ENCODE measurements at places on chromosomes 16 and 17.

- peak; percentile 59 for DNase-seq
Observed at GRCh38 chr16:396605-397004, 394 bp upstream of the NME4 start.

- DNase-seq = no peak
Observed at GRCh38 chr16:35210681-35211433, 1751.4 kb downstream of the TP53TG3F start.

- DNase-seq = no peak
Observed at GRCh38 chr17:48003417-48004151, 32.7 kb downstream of the CDK5RAP3 start.

- peak; percentile 96 for DNase-seq
Observed at GRCh38 chr16:29811170-29811895, 660 bp upstream of the PRRT2 start.

- DNase-seq = no peak
Observed at GRCh38 chr17:17180141-17180603, 26.0 kb downstream of the PLD6 start.

DNA sequence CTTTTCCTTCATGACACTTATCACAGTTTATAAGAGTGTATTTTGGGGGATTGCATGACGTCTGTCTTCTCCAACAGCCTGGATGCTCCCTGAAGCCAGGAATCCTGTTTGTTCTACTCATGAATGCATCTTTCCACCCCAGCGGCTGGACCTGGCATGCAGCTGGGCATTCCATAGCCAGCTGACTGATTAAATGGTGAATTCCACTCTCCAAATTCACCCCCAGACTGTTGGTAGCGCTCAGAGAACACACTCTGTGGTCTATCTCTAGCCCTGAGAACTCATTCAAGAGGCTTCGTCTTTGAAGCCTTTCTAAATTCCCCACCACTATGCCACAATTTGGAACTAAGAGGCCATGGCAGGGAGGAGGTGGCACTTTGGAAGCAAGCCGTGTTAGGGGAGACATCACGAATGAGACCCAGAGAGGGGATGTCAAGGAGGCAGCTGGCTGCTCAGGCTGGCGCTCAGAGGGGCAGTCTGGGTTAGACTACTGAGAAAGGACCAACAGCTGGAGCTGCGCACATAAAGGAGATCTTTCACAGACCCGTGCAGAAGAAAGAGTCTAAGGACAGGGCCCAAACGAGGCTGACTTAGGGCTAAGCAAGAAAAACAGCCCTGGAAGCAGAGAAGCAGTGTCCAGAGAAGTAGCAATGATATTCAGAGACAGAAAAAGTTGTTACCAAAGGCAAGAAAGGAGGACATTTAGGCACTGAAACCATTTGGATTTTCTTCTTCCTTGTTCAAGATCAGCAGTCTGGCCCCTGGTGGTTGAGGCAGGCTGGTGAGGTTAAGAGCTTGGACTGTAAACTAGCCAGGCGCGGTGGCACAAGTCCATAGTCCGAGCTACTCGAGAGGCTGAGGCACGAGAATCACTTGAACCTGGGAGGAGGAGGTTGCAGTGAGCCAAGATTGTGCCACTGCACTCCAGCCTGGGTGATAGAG is 42.4 kb upstream of the ZNF629 start:
- DNase-seq = no peak

GRCh38 chr17:64460955-64461354 is 12.0 kb downstream of the MILR1 start:
- DNase-seq = peak; percentile 13

GRCh38 chr16:5604770-5605169 is 507.2 kb upstream of the EEF2KMT start:
- DNase-seq = no peak

- DNase-seq = peak; percentile 44
Observed at GRCh38 chr16:30896261-30896888, at the start of gene CTF1. CTF1 (plus strand) TSS chr16:30896614; CDS start chr16:30896644, 30 bp downstream.

- DNase-seq = no peak
Observed at GRCh38 chr17:52149626-52150025, 8.9 kb downstream of the CA10 start.

DNA sequence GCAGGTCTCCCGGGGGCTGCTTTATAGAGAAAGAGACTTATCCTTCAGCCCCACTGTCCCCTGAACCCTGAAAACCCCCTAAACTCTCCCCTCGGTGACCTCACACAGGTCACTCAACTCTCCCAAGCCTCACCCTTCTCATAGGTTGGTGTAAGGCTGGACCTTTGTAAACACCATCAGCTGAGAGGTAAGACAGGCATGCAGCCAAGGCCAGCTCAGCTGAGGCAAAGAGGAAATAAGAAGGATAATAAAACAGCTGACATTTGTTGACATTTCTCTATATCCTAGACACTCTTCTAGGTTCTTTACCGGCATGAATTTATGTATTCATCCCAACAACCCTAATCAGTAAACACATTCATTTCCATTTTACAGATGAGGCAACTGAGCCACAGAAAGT is 134.3 kb downstream of the CCT6B start:
- DNase-seq = no peak

DNA sequence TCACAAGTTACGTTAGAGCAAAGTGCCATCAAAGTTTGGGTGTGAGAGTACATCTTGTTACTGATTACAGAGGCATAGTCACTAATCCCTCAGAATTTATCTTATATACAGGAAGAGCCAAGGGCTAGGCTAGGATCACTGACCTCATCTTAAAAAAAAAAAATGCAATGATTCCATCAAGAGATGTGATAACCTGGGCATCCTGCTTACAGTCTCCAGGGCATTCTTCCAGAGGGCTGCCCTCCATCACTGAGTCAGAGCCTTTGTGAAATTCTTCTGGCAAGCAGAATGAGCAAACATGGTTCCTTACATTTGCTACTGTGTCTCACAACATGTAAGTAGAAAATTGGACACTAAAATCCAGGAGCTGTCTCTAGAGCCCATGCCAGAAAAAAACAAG is 410.6 kb downstream of the ZFHX3 start:
- peak; percentile 11 for DNase-seq

DNA sequence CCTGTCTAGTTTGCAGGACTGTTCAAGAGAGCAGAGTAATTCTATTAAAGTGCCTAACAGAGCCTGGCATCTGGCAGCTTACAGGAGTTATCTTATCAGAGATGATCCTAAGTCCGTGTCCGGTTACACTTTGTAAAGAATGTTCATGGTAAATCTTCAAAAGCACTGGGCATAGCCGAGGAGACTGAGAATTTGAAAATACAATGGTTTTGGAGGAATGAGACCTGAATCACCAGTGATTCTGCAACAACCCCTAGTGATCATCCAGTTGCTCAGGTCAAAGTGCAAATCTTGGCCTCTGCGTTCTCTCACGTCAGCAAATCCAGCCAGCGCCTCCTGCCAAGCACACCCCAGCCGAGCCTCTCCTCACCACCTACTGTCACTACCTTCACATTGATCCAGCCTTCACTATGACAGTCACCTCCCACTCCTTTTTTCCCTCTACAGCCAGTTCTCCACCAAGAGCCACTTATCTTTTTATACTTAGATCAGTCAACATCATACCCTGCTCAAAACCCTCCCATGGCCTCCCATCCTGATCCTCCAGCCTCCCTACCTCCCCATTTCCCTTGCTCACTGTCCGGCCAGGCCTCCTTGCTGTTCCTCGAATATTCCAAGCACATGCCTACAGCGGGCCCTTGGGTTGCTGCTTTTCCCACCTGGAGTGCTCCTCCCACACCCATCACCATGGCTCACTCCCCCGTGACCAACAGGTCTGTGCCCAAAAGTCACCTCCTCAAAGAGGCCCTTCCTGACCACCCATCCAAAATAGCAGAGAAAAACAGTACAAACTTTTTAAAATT is 57.4 kb upstream of the ERN1 start:
- no peak for DNase-seq

- DNase-seq = no peak
Observed at GRCh38 chr17:49341356-49341755, 20.7 kb downstream of the ZNF652 start.

DNA sequence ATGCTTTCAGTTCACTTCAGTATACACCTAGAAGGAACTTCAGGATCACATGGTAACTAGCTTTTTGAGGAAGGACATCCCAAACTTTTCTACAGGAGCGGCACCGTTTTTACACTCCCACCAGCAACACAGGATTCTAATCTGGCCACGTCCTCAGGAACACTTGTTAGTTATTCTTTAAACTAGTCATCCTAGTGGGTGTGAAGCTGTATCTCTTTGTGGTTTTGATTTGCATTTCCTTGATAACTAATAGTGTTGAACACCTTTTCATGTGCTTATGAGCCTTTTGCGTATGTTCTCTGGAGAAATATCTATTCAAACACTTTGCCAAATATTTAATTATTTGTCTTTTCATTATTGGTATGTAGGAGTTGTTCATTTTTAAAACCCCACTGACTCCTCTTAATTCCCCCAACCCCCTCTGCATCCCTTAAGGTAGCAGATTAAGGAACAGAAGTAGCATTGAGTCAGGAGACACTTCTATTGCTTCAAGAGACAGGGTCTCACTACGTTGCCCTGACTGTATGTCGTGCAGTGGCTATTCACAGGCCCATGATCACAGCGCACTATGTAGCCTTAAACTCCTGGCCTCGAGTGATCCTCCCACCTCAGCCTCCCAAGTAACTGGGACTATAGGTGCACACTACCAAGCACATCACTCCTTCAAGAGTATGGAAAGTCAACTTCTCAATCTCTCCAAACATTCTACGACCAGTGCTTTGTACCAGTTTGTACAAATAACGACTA is 25.4 kb downstream of the YWHAE start:
- DNase-seq = no peak

- DNase-seq = no peak
Observed at GRCh38 chr16:56836410-56837230, 28.4 kb upstream of the SLC12A3 start.

DNA sequence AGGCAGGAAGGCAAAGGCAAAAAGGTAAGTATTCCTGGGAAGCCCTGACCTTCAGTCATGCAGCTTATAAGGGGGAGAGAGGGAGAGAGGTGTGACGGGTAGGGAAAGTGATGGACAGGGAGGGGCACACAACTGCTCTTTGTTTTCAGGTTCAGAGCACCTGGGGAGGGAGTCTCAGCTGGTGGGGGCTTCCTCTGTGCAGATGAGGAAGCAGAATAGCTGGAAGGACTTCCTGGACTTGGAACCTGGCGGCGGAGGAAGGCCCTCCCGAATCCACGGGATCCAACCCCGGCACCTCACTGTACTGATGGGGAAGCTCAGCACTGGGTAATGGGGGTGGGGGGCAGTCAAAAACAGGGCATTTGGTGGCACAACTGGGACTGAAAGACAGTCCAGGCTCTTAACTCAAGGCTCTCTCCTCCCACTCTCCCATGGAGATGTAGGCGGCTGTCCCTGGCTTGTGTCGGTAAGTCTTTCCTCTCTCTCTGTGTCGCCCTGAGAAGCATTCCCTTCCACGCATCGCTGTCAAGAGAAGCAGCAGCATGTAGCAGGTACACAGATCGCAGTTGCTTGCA is 11.9 kb upstream of the PITPNM3 start:
- DNase-seq = no peak

DNA sequence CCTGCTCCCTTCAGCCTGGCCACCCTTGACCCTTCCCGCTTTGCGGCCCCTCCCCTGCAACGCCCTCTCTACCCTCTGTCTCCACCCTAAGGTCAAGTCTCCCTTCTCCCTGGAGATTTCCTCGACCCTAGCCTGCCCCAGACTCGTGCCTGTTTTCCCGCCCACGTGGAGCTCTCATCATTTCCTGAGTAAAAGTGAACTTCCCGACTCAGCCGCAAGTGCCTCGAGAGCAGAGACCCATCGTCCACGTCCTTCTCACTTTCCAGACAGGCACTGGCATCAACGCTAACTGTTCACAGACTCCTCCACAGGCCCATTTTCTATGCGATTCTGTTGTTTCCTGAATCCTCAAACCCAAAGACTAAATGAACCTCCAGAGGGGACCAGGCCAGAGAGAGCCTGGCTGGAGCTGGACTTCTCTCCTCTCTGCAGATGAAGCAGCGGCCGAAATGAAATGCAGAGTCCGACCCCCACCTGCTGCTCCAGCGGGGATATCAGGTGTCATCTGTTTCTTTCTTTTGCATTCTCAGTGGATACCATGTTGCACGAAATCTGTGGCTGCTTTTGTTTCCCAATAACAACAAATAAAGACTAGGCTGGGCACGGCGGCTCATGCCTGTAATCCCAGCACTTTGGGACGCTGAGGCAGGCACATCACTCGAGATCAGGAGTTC is 52.5 kb downstream of the RTN4RL1 start:
- DNase-seq = peak; percentile 18

GRCh38 chr17:49610883-49611584 is 35.4 kb downstream of the NXPH3 start:
- no peak for DNase-seq

- DNase-seq = peak; percentile 65
Observed at GRCh38 chr17:60390925-60391470, 935 bp downstream of the USP32 start.

- no peak for DNase-seq
Observed at GRCh38 chr17:76691379-76692191, 19.2 kb downstream of the MXRA7 start.

DNA sequence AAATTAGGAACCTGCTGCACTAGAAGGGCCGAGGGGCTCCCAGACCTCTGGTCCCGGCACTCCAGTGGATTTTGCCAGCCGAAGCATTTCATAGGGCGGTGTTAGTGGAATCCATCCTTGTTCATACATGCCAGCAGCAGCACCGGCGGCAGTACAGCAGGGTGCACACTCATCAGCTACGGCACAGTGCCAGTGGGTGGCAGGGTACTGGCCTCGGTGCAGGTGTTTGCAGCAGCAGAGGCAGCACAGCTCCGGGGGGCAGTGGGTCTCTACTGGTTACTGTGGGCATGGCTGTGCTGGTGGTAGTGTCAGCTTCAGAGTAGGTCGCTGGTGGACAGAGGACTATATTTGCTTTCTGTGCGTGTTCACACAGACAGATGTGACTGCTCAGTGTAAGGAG is 985.7 kb downstream of the CDH8 start:
- no peak for DNase-seq

- DNase-seq = no peak
Observed at GRCh38 chr17:78805301-78805700, 23.2 kb upstream of the CYTH1 start.

DNA sequence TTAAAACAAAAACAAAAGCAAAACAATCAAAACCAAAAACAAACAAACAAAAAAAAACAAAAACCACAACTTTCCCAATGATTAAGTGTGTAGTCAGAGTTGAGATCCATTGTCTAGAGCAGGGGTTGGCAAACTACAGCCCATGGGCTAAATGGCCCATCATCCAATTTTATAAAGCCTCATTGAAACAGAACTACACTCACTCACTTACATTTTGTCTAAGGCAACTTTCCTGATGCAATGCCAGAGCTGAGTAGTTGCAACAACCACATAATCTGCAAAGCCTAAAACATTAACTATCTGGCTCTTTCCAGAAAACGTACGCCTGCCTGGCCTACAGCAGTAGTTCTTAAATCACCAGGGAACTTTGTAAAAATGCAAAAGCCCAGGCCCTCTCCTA is 124.1 kb downstream of the SOX9 start:
- no peak for DNase-seq

DNA sequence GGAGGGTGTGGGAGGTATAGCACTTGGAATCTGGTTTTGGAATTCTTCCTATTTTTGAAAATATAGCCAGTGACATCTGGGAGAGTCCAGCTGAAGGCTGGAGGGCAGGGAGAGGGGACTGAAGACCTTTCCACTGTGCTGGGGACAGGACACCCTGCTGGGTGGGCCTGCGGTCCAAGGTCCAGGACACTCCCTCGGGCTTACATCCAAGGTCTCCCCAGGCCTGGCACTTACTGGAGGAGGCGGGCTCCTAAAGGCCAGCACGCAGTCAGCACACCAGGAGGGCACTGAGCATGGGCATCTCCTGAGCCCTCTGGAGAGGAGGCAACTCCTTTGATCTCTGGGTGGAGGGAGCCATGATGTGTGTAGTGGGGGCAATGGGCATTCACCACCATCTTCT is 35.5 kb upstream of the ETV4 start:
- no peak for DNase-seq

Data from lung microvascular endothelial cell (primary cell).